ENCODE measurements at places on chromosomes 16 and 17.

GRCh38 chr17:67421869-67422273 lies 44.8 kb downstream of the PITPNC1 start:
- peak; percentile 65 for DNase-seq

GRCh38 chr16:11340710-11341109 lies 4.5 kb upstream of the RMI2 start:
- no peak for DNase-seq

DNA sequence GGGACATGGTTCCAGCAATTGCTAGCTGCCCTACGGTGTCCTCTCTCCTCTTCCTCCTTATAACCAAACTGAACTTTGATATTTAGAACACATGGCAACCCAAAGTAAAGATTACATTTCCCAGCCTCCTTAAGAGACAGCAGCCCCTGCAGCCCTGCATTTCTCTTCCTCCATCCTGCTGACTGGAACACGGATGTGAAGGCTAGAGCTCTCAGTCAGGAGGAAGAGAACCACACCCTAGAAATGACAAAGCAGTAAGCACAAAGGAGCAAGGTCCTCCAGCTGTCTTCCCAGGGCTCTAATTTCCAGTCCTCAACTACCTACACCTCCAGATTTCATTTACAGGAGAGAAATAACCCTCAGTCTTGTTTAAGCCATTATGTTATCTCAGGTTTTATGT lies 10.9 kb downstream of the DYNC1LI2 start:
- DNase-seq, result no peak

- no peak for DNase-seq
These were observed 22.1 kb downstream of the TRIM25 start for GRCh38 chr17:56891751-56892150.

GRCh38 chr16:24918641-24919040 lies 72.9 kb downstream of the SLC5A11 start:
- DNase-seq, result no peak

- peak; percentile 93 for DNase-seq
These were observed 13.9 kb upstream of the KIFC3 start for GRCh38 chr16:57815987-57816745.

DNA sequence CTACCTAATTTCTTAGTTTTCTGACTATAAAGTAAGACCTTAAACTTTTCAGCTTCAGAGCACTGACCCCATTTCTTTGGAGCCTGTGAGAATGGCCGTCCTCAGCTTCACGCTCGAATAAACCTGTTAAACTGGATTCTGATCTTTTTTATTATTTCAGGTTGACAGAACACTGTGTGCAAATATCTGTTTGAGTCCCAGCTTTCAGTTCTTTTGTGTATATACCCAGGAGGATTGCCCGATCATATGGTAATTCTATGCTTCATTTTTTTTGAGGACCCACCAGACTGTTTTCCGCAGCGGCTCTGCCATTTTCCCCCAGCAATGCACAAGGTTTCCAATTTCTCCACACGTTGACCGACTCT lies 19.8 kb upstream of the KCNH6 start:
- no peak for DNase-seq

GRCh38 chr16:55853114-55853513 lies 20.2 kb upstream of the CES1 start:
- DNase-seq, result peak; percentile 23

DNA sequence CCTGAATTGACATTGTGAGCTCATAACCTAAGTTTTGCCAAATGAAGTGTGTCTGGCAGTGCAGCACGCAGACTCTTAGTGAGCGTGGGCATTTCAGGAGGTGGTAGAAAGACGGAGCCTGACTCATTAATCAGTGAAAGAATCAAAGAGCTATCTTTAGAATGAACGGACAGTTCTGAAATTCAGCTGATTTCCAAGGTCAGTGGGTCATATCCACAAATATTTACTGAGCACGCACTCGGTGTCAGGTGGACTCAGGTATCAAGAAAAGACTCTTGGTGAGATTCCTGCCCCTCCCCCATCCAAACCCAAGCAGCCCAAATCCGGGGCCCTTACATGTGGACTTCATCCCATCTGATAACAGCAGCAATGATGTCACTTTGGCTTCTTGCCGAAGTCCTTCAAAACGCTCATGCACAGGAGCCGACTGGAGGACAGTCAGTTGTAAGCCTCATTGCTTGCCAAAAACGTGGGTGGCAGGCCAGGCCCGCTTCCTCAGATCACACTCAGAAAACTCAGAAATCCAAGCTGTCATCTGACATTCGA lies 185.8 kb downstream of the HS3ST3A1 start:
- peak; percentile 57 for DNase-seq

Measured in fibroblast of upper back skin (primary cell).